ENCODE measurements at places on chromosomes 2 and 18.

GRCh38 chr2:44821500-44821899 lies 120.0 kb upstream of the SIX3 start:
- DNase-seq = no peak

GRCh38 chr2:43160778-43161177 lies 65.6 kb downstream of the ZFP36L2 start:
- DNase-seq = no peak

- no peak for DNase-seq
Measured at GRCh38 chr2:102033031-102033749, 41.4 kb downstream of the IL1R2 start.

DNA sequence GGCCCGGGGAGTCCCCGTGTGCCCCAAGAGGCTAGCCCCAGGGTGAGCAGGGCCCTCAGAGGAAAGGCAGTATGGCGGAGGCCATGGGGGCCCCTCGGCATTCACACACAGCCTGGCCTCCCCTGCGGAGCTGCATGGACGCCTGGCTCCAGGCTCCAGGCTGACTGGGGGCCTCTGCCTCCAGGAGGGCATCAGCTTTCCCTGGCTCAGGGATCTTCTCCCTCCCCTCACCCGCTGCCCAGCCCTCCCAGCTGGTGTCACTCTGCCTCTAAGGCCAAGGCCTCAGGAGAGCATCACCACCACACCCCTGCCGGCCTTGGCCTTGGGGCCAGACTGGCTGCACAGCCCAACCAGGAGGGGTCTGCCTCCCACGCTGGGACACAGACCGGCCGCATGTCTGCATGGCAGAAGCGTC lies 16.9 kb upstream of the FAHD2A start:
- no peak for DNase-seq

- no peak for DNase-seq
Measured at GRCh38 chr2:201925056-201925455, 108.6 kb upstream of the FZD7 start.

- DNase-seq = no peak
Measured at GRCh38 chr18:60894254-60894945, 438.8 kb upstream of the CDH20 start.

GRCh38 chr2:176292608-176293007 lies 23.4 kb downstream of the MTX2 start:
- no peak for DNase-seq

GRCh38 chr2:11131166-11131920 lies 23.9 kb upstream of the SLC66A3 start:
- DNase-seq = no peak

- no peak for DNase-seq
Measured at GRCh38 chr2:65300134-65300760, 72.6 kb downstream of the ACTR2 start.

- no peak for DNase-seq
Measured at GRCh38 chr18:73150199-73150598, 282.4 kb upstream of the NETO1 start.

- DNase-seq = no peak
Measured at GRCh38 chr2:68482296-68482820, 15.0 kb downstream of the APLF start.
